Uterus (tissue), 4 donors: ENCODE measurements at places on chromosomes 12 and 14. TPM values are rescaled to one million over a fixed set of nuclear protein-coding genes. Genes with fewer than 3 reads are reported as not detected.
A peak's percentile ranks its signal among the peaks of the same experiment; 100 is the strongest.

The CIDEB gene
- total RNA-seq: 25.5 TPM

DNA sequence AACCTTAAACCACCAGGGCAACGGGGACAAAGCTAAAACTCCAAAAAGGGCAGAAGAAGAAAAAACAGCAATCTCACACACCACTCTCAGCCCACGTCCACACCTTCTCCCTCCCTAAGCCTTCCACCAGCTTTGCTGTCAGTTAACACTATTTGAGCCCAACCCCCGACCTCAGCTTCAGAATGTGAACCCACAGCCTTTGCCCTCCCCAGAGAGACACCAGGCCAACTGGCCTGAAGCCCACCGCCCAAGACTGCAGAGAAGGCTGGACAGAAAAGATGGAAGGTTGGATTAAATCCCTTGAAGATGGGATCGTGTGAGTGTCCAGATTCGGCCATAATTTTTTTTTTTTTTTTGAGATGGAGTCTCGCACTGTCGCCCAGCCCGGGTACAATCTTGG, 22.4 kb downstream of the IRF2BPL start:
- DNase-seq: no peak

GRCh38 chr12:125330645-125331341, 265.6 kb downstream of the AACS start:
- DNase-seq: no peak

- no peak for DNase-seq
Measured at GRCh38 chr12:122459211-122459610, 36.7 kb upstream of the CLIP1 start.

The KLRC3 gene
- total RNA-seq: not detected

DNA sequence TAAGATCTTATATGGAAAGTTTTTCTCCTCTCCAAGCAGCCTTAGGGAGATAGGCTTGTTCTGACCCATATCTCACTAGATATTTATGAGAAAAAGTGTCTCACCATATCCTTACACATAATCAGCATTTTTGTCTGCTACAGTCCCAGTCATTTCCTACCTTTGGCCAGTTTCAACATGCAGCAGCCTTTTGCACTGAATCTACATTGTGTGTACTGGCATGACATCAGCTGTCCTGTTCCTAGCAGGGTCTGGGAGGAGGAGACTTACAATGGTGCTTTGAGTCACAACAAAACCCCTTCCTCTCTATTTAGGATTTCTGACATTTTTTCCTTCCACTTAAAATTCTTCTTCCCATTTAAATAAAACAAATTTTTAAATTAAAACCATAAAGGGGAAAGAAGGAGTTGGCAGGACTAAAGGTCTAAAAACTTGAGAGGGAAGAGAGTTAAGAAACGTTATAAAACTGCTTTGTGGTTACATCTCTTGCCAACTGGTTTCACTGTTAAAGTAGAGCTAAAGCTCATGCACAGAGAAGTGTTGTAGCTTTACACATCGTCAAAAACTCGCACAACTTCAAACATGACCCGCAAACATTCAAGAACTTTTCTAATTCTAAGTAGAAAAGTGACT, 53.3 kb upstream of the CERS5 start:
- no peak for DNase-seq

- DNase-seq: no peak
Measured at GRCh38 chr12:43836475-43836989, 651 bp downstream of the TMEM117 start.

DNA sequence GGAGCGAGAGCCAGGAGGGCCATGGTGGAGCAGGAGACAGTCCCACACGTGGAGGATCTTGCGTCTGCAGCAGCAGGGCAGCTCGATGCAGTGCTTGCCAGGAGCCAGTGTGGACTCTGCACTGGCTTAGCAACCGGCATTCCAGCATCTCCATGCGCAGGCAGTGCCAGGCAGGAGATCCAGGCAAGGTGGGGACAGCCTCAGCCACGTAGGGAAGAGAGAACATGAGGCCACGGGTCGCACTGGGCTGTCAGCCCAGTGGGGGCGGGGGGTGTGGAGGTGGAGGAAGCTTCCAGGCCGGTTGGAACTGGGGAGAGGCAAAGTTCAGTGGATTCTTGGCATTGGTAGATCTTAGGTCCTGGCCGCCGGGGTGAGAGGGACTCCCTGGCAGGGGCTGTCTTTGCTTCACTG, 121.0 kb upstream of the EVL start:
- DNase-seq: no peak

DNA sequence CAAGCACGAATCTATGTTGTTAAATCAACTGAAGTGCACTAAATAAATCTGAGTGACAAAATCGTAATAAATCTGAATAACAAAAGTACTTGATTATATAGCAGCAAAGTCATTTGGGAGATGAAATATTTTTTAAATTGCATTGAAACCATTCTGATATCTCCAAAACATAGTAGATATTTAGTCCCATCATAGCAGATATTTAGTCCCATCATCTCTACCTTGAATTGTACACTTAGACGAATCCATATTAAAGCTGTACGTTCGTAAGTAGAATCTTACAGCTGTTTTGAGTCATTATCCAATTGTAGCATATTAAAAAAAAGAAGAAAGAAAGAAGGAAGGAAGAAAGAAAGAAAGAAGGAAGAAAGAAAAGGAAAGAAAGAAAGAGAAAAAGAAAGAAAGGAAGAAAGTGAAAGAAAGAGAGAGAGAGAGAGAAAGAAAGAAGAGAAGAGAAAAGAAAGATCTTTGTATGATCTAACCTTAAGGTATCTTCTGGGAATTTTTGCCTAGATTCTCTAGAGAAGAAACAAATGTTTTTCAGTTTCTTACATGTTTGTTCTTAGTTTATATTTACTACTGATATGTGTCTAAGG, 2.6 kb downstream of the DCN start:
- no peak for DNase-seq

GRCh38 chr14:62031504-62031903, 269.3 kb downstream of the SNAPC1 start:
- no peak for DNase-seq

DNA sequence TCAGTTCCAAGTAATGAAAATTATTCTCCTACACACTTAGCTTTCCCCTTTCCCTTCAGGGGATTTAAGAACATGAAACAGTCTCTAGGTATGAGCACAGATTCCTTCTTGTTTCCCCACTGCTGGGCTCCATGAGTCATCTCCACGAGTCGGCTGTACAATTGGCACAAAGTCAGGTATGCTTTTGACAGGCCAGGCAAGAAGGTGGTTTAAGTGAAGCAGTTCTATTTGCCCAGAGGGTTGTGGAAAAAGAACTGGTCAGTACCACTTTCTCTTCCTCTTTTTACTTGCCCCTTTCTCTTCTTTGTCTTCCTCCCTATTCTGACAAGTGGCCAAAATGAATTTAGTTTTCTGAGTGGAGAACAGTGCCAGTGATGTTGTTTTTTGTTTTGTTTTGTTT, 16.3 kb downstream of the DYNC1H1 start:
- DNase-seq: peak; percentile 72

- no peak for DNase-seq
Measured at GRCh38 chr12:74339211-74339610, 198.4 kb upstream of the ATXN7L3B start.

The SLCO1B1 gene
- total RNA-seq: not detected

DNA sequence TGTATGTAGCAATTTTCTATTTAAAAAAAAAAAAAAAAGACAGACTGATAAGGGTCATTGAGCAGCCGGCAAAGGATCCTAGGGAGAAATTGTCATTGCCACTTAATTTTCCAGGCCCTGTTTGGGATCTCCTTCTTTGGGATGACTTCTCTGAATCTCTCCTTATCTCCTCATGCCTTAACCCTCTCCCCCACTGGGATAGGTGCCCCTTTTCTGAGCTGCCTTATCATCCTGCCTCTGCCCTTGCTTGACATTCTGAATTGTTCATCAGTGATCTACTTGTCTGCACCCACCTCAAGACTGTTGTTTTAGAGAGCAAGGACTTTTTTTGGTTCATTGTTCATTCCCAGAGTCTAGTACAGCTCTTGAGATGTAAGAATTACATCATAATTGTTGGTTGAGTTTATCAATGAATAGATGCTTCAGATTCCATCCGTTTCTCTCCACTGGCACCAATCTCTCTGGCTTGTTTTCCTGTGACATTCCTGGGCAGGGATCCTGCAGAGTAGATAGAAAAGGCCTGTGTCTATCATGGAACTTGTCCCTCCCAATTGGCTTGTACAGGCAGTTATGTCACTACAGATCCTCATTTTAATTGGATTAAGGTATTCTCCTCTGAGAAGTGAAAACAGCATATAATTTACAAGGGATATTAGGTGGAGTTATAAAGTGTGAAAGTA, 42.6 kb downstream of the SOCS2 start:
- DNase-seq: no peak

The EPYC gene
- total RNA-seq: not detected

GRCh38 chr14:50362764-50363713, 33.6 kb downstream of the CDKL1 start:
- no peak for DNase-seq

DNA sequence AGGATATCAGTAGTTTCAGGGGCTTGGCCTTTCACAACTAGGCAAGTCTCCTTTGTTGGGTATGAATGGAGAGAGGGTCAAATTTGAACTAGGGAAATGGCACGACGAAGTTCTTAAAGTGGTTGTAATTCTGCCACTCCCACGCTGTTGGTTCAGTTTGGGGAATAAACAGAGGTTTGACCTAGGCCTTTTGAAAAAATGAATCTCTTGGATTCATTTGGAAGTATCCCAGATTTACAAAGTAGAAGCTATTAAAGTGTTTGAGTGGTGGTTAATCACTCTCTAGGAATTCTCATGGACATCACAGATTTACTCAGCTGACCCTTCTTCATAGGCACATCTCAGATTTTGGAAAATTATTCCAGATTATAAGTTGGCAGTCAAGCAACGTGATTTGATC, 14.8 kb downstream of the BATF start:
- no peak for DNase-seq

The ACRBP gene
- total RNA-seq: 1.5 TPM

The LRP10 gene
- total RNA-seq: 27.4 TPM

- DNase-seq: no peak
Measured at GRCh38 chr12:66304296-66304900, 2.1 kb downstream of the HELB start.

DNA sequence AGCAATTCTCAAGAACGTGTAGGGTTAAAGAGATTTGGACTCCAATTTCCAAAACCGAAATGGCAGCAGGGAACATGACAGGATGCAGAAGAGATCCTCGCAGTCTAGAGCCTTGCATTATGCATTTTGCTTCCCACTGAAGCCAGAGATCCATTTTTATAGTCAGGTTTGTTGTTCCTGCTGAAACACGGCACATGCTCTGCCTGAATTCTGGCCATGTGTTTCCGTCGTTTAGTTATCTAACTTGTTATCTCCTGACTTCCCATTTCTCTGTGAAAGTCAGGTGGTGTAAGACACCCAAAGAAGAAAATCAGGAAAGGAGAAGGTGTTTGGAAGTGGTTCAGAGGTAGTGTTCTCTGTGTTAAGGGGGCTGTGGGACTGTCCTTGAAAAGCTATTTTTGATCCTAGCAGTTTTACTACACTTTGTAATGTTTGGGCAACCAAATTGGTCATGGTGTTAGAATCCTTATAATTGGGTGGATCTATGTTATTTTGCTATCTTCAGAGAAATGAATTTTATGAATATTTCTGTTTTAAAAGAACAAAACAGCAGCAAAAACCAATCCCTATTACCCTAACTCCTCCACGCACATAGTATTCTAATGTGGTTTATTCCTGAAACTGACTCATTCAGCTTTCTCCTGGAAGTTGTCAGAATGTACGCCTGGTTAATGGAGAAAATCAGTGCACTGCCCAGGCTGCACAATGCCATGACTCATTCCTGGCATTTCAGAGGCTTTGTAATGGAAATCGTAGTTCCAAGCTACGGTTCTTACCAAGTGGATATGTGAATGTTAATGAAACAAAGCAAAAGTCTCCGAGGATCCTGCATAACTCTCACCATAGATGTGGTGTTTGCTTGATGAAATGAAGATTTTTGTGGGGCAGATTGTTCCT, 110.1 kb downstream of the SAMD4A start:
- peak; percentile 72 for DNase-seq

The ATL1 gene
- total RNA-seq: 15.9 TPM

DNA sequence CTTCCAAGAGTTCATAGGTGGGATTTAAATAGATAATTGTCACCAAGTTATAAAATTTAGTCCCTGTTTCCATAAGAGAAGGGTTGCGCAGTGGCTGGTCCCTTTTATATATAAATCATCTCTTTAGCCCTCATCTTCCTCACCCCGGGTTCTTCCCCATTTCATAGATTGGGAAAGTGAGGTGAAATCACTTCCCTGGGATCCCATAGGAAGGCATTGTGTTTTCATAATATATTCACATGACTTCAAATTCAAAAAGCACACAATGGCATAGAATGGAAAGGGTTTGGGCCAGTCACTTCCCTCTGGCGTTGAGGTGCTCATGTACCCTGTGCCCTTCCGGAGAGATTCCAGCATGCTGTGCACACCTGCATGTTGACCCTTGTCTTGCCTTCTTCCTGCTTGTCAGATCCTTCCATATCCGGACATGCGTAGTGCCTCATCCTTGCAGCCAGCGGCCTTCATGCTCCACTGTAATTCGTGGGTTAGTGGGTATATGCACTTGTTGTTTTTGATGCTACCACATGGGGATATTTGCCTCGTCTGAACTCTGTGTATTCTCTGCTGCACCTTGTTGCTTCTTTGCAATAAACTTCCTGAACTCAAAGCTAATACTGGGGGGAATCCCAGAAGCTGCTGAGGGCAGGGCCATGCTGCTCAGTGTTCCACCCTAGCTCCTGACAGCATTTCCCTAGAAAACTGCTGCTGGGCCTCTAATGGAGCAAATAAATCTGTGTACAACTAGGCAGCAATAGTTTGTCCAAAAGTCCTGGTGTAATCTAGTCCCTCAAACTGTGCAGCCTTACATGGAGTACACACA, 59.6 kb downstream of the ANAPC7 start:
- no peak for DNase-seq

- DNase-seq: no peak
Measured at GRCh38 chr14:54722791-54723432, 156.0 kb downstream of the SAMD4A start.

DNA sequence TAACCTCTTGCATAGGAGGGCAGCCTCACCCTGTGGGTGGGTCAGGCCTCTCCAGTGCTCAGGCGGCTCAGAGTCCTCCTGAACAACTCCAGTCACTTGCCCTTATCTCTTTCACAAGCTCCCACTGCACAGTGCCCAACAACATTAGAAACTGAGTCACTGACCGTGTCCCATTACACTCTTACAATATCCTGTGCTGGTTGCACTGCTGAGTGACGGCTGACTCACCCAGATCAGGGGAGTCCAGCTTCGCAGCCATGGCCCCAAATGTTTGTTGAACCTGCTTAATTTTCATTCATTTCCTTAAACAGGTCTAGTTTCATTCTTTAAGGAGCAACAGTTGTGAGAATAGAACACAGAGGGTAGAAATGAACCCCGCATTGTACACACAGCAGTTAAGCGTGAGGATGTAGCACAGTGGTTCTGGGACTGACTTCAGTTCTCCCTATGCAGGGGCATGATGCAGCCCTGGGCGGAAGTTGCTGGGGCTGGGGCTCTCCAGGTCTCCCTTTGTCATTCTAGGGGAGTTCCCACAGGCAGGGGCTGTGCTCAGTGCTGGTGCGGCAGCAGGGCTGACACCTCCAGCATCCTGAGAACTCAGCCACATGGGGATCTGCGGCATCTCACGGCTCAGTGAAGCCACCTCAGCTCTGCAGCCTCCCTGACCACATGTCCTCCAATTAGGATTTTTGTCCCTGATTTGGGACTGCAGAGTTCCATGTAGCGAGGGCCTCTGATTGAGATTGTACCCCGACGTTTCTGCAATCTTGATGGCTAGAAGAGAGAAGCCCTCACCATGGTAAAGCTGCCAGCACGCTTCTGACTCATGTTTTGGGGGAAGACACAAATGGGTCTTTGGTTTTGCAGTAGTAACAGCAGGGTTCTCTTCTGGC, 16.1 kb downstream of the GPR68 start:
- DNase-seq: no peak

The TRIAP1 gene
- total RNA-seq: 11.7 TPM

The TMEM260 gene
- 24.1 TPM for total RNA-seq

The FAIM2 gene
- 11.9 TPM for total RNA-seq
